Activated CD8-positive, alpha-beta memory T cell treated with anti-CD3 and anti-CD28 coated beads, Interleukin-2, amount 10 ng/mL, durations not matched to agents 7 days and 5 days (primary cell): ENCODE measurements at places on chromosomes 3 and 15. TPM values are rescaled to one million over a fixed set of nuclear protein-coding genes. Genes with fewer than 3 reads are reported as not detected.

GRCh38 chr3:160174621-160175020, 50.6 kb upstream of the C3orf80 start:
- no peaks in the 10 kb centered on the region for H3K36me3 ChIP-seq
- no peak overlapping the region for H3K4me3 ChIP-seq
- H3K27ac ChIP-seq = no peak overlapping the region
- peaks cover 18% of the 10 kb centered on the region for H3K4me1 ChIP-seq
- H3K27me3 ChIP-seq = peaks cover 4% of the 10 kb centered on the region
- DNase-seq = no peak

- peaks cover 78% of the 10 kb centered on the region for H3K4me1 ChIP-seq
- H3K4me3 ChIP-seq = peak overlapping the region; percentile 79
- peaks cover 10% of the 10 kb centered on the region for H3K36me3 ChIP-seq
- peak; percentile 90 for DNase-seq
- H3K27ac ChIP-seq = peak overlapping the region; percentile 82
Measured at GRCh38 chr15:59997070-59997701, 6.9 kb upstream of the FOXB1 start.

DNA sequence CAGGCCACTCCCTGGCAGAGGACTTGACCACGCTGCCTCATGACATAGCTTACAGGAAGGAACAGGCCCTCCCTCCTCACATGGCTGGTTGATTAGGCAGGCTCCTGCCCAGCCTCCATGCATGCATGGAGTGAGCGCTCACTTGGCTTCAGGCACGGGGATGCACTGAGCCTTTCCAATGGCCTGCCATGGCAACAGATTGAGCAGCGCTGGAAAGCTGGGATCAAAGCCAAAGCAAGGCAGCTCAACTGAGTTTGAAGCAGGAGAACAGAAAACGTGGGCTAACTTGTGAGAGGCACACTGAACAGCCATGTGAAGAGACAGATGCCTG, 5.9 kb upstream of the GRAMD2A start:
- H3K4me1 ChIP-seq = peaks cover 11% of the 10 kb centered on the region
- H3K27ac ChIP-seq = no peak overlapping the region
- H3K36me3 ChIP-seq = peaks cover 88% of the 10 kb centered on the region
- no peak overlapping the region for H3K4me3 ChIP-seq

DNA sequence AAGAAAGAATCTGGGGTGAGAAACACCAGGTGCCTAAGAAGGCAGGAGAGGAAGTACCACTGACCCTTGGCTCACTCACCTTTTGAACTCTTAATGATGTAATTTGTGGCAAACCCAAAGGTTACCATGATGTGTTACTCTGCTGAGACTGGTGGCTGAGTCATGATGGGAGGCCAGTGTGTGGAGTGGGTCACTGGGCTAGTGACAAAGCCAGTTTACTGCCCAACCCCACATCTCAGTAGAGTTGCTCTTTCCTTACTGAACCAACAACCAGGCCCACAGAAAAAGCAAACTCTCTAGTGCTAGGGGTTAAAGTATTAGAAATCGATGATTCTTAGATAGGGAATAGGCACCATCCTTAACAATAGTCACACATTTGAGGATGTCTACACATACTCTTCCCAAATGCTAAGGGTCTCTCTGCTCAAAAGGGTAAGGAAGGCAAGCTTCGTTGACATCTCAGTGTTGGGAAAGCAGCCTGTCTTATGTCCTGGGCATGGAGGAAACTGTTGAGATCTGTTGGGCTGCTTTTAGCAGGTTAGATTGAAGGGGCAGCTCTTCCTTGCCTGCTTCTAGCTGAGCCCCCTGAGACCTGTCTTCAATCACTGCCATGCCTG, 3.1 kb downstream of the RBP2 start:
- DNase-seq = no peak
- H3K4me3 ChIP-seq = no peak overlapping the region

- H3K27me3 ChIP-seq = no peaks in the 10 kb centered on the region
- H3K36me3 ChIP-seq = peaks cover 4% of the 10 kb centered on the region
- H3K27ac ChIP-seq = no peak overlapping the region
Measured at GRCh38 chr3:52493232-52494017, 1.7 kb upstream of the STAB1 start.

DNA sequence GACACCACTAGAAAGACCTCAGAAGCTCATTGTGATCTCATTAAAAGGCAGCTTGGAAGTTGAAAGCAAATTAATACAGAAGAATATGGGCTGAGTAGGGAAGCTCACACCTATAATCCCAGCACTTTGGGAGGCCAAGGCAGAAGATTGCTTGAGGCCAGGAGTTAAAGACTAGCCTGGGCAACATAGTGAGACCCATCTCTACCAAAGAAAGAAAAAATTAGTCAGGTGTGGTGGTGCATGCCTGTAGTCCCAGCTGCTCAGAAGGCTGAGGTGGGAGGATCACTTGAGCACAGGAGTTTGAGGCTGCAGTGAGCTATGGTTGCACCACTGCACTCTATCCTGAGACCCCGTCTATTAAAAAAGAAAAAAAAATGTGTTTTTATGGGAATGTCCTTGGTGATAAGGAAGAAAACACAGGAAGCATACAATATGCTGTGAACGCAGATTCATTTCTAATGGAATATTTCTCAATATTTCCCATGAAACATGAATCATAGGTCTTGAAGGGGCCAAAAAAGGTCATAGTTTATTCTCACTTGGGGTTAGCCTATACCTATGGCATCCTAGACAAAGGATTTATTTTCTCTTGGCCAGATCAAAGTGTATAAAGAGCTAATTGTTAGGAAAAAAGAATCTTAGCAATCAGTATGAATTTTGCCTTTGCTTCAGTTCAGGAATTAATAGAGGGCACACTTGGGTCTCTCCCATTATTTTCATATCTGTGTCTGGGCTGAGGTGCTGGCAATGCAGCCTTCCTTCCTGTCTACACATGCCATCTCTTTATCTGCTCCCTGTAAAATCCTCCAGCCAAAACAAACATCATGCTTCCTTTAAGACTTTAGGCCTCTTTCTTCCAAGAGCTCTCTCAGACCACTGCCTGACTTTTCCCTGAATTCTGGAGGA, 98.2 kb downstream of the FNDC3B start:
- no peak for DNase-seq
- H3K4me3 ChIP-seq = no peak overlapping the region
- H3K36me3 ChIP-seq = peaks cover 10% of the 10 kb centered on the region
- peaks cover 83% of the 10 kb centered on the region for H3K4me1 ChIP-seq
- H3K27me3 ChIP-seq = no peaks in the 10 kb centered on the region

GRCh38 chr15:53978253-53978906, at the start of gene UNC13C:
Gene UNC13C, plus strand, starts transcription at chr15:53978441. Its CDS starts 34,463 bp downstream, at chr15:54012904.
- peaks cover 31% of the 10 kb centered on the region for H3K27me3 ChIP-seq
- DNase-seq = no peak
- H3K4me3 ChIP-seq = no peak within 1 kb of the TSS
- H3K36me3 ChIP-seq = no peaks in the 10 kb centered on the region
- H3K27ac ChIP-seq = no peak within 1 kb of the TSS
- no peaks in the 10 kb centered on the region for H3K4me1 ChIP-seq

- H3K4me1 ChIP-seq = peaks cover 3% of the 10 kb centered on the region
- H3K36me3 ChIP-seq = peaks cover 42% of the 10 kb centered on the region
- no peak for DNase-seq
- no peak overlapping the region for H3K4me3 ChIP-seq
- no peak overlapping the region for H3K27ac ChIP-seq
Measured at GRCh38 chr3:17014709-17015108, 130.0 kb downstream of the PLCL2 start.

GRCh38 chr3:49199239-49199899, 28.0 kb downstream of the KLHDC8B start:
- no peak overlapping the region for H3K4me3 ChIP-seq
- H3K4me1 ChIP-seq = no peaks in the 10 kb centered on the region
- H3K36me3 ChIP-seq = no peaks in the 10 kb centered on the region
- H3K27ac ChIP-seq = no peak overlapping the region

WDR93 gene
- not detected for total RNA-seq
